Stimulated activated naive CD8-positive, alpha-beta T cell treated with anti-CD3 and anti-CD28 coated beads, Interleukin-15, Interleukin-2, amounts not matched to agents 100 U/mL and 50 U/mL, for 24 hours (primary cell): ENCODE measurements at places on chromosomes 1 and 21.

DNA sequence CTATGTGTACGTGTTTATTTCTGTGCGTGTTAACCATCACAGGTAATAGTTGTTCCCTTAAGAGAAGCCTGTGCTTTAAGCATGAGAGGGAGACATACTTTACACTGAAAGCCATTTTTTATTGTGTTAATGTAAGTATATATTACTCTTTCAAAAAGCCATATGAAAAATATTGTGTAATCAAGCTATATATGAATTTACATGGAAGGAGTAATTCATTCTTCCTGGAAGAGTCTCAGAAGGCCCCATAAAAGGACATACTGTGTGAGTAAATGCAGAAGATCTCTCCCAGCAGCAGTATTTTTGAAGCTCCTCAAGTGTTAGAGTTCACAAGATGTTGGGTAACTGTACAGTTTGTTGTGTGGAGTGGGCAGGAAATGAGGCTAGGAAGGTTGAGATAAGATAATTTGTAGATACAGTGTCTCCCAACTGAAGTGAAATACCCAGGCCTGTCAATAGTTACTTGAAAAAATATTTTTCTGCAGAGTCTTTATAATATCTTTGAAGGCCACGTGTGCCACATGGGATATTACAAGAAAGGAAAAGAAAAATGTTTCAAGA lies 138.3 kb downstream of the PTGER3 start:
- DNase-seq = no peak

DNA sequence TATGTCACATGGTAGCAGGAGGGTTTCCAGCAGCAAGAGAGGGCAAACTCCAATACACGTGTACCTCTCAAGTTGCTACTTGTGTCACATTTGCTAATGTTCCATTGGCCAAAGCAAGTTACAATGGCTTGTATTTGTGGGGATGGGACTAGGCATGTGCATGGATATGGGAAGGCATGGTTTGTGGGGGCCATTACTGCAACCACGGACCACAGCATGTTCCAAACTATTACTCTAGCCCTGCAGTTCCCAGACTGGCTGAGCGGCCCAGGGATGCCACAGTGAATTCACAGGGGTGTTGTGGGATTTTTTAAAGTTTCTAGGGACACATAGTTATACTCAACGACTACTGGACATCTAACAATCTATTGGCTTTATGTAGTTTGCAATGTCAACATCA lies 133.1 kb downstream of the GIPC2 start:
- DNase-seq = no peak

GRCh38 chr1:235366286-235366685 lies 941 bp upstream of the TBCE start:
- peak; percentile 47 for DNase-seq

GRCh38 chr1:116676291-116676690 lies 8.8 kb upstream of the IGSF3 start:
- no peak for DNase-seq

DNA sequence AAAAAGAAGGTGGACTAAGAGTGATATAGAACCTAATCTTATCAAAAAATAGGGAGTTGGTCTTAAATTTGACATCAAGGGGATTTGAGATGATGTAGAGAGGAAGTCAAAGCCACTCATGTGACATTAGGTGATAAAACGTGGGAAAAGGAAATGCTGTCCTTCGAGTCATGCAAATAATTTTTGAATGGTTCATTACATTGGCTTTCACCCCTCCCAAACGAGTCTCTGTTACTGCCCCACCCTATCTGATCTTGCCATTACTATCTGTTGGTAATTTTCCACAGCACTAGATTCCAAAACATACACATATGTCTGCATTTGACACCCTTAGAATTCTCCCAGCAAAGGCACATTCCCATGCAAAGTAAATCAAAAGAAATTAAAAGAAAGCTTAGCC lies 531.1 kb upstream of the ADAMTS5 start:
- no peak for DNase-seq

GRCh38 chr1:160284220-160284781 lies 632 bp downstream of the PEX19 start:
- peak; percentile 14 for DNase-seq

- no peak for DNase-seq
These were observed 41.5 kb upstream of the CTBS start for GRCh38 chr1:84615790-84616189.

DNA sequence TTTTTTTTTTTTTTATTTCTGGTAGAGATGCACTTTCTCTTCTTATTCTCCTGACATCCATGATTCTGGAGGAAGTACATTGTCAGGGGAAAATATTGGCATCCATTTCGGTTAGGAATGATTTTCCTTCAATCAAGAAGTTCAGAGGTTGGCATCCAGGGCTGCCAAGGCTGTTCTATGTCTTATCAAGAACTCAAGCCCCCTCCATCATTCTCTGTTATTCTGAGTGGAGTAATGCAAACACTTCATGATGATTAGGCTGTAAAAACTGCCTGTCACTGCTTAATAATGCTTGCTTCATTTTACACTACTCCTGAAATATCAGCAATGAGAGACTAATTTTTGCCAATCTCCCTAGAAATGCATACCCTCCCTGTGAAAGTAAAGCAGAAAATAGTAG lies 417.1 kb upstream of the NFIA start:
- no peak for DNase-seq

GRCh38 chr1:230425252-230426091 lies 660 bp downstream of the PGBD5 start:
- DNase-seq = peak; percentile 5

- no peak for DNase-seq
These were observed 271.7 kb downstream of the NPHP4 start for GRCh38 chr1:5720484-5720883.
